Activated naive CD8-positive, alpha-beta T cell treated with anti-CD3 and anti-CD28 coated beads, Interleukin-2, amount 50 U/mL, for 16 hours (primary cell): ENCODE measurements at places on chromosomes 6 and 20.

DNA sequence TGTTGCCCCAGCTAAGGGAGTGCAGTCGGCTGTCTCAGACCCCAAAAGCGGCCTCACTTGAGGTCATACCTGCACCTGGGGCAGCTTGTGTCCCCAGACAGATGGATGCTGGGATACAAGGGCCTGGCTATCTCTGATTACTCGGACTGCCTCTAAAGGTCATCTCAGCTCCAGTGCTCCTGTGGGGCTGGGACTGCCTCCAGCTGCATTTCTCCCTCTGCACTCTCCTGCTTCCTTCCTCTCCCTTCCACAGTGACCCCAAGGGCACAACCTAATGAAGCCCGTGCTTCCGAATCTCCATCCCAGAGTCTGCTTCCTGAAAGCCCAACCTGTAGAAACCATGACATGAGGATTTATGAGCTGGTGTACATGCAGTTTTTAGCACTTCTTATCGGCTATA, 22.8 kb upstream of the OCSTAMP start:
- DNase-seq = no peak

GRCh38 chr20:21019468-21019813, 86.7 kb downstream of the LINC00237 start:
- DNase-seq = no peak

- DNase-seq = no peak
Observed at GRCh38 chr20:38342713-38343310, 3.5 kb upstream of the LBP start.

DNA sequence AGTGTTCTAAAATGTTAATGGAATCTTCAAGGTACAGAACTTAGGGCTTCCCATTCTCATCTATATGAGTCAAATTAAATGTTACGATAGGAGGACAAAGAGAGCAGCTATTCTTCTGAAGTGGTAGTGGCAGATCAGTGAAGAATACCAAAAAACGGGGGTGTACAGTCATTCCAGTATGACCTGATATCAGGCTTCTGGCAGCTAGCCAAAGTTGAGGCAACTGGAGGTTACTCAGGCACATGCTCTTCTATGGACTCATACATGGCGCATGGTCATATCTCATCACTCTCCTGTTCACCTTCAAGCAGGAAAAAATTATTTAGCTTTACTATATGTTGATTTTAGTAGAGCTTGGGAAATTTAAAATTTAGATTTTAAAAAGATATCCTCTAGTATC, 1608.8 kb downstream of the GRIK2 start:
- no peak for DNase-seq

DNA sequence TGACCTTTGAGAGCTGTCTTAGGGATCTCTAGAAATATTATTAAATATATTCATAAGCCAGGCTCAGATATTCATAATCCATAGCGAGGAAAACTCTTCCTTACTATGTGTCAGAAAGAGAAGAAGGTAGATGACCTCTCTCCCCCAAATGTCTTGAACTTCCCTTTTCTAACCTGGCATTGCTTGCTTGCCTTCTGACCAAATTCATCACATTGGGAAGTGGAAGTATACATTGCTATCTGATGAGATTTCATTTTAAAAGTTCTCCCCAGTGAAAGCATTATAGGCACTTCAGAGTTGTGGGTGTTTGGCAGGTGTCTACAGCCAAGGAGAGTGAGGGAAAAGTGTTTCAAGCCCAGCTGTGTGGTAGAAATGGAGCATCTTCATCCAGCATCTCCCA, 197.3 kb downstream of the ZFAND3 start:
- no peak for DNase-seq

DNA sequence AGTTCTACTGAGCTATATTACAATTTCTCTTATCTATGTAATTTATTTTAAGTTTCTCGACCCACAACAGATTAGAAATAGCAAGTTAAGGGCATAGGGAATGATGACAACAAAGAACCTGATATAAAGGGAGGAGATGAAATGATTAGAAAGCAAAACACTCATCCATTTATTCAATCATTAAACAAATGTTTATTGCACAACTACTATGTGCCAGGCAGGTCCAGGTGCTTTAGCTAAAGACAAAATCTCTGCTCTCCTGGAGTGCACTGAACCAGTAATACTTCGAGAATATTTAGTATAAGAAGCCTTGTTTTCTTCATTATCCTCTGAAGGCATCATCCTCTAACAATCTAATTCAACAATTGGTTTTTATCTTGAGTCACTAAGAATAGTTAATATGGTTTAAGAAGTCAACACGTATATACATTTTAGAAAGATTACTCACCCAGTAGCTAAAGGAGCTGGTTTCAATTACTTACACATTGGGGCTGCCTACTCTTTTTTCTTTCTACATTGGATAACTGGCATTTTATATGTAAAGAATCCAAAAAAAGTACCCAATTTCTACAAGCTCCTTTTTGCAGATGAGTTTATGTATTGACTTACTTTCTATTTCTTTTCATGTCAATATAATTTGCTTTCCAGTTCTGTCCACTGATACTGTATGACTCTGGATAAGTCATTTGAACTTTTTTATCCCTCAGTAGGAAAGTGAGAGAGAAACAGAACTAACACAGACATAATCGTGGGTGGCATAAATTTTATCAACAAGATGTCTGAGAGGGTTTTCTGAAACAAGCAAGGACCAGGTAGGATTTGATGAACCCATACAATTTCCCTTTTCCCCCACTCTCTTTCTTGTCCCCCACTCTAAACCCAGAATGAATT, 312.6 kb downstream of the CLIC5 start:
- DNase-seq = no peak

DNA sequence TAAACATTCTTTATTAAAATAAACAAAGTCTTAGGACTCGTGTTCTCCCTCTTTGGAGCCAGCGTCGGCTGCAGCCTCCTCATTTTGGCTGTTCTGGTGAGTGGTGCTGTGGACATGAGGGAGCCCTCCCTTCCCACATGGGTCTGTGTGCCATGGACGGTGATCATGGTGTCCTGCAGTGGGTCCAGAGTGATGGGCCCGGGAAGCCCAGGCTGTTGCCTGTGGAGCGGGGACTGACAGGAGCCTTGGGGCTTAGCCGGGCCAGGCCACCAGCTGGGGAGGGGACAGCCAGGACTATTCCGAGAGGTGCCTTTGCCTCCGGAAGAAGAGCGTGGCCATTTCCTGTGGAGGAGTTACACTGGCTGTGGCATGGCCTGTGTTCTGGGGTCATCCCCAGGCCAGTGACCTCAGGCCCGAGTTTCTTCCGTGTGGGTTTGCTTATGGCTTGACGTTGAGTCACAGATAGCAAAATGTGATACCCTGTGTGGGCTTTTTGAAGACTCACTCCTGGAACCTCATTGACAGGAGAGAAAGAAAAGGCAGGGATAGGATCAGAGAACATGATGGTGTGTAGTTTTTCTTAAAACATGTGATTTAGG, 153.4 kb downstream of the DTNBP1 start:
- DNase-seq = no peak
